ENCODE measurements at places on chromosomes 5 and 9. TPM values are rescaled to one million over a fixed set of nuclear protein-coding genes. Genes with fewer than 3 reads are reported as not detected.

DNA sequence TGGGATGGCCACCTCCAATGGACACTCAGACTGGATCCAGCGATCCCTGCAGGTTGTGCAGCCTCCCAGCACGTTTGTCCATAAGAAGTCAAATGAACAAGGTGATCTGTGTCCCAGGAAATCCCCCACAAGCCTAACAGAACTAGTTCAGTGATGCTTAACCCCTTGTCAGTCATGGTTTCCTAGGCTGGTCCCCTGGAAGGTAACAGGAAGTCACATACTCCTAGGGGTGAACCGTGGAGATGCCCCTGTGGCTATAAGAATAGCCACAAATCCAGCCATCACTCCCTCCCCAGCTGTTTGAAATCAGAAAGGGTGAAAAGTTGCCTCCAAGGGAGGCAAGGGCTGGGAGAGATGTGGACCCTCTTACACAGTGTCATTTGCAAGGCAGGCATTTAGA lies 22.5 kb downstream of the PAX5 start:
- H3K27ac ChIP-seq, result no peak overlapping the region
- no peak for DNase-seq
- no peaks in the 10 kb centered on the region for H3K4me1 ChIP-seq
- peaks cover 31% of the 10 kb centered on the region for H3K27me3 ChIP-seq
- H3K36me3 ChIP-seq, result no peaks in the 10 kb centered on the region

DNA sequence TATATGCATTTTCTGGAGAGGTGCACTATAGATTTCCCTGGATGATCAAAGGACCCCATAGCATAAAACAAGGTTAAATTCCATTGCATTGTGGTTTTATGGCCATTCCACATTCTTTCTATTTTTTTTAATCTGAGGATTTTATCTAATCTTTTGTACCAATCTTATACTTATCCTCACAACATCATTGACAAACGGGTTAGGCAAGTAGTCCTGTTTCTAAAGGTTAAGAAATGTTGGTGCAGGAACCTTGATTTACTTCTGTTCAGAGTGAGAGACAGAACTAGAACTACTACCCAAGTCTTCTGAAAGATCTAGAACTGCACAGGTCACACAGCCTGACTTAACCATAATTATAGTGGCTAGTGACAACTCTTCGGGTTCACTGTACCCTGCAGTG lies 5.7 kb upstream of the DAB2 start:
- no peak for DNase-seq
- no peaks in the 10 kb centered on the region for H3K4me1 ChIP-seq
- H3K27me3 ChIP-seq, result peaks cover 35% of the 10 kb centered on the region
- no peak overlapping the region for H3K27ac ChIP-seq
- H3K4me3 ChIP-seq, result no peak overlapping the region
- no peaks in the 10 kb centered on the region for H3K36me3 ChIP-seq

DNA sequence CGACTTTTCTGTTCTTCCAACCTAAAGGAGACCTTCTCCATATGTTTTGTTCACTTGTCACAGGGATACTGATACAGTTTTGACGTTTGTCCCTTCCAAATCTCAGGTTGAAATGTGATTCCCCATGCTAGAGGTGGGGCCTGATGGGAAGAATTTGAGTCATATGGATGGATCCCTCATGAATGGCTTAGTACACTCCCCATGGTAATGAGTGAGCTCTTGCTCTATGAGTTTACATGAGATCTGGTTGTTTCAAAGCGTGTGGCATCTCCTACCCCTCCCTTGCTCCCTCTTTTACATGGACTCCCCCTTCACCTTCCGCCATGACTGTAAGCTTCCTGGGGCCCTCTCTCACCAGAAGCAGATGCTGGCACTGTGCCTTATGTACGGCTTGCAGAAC lies 6.9 kb downstream of the PIP5K1B start:
- DNase-seq, result no peak
- H3K27ac ChIP-seq, result no peak overlapping the region
- peaks cover 43% of the 10 kb centered on the region for H3K27me3 ChIP-seq
- no peak overlapping the region for H3K4me3 ChIP-seq
- no peaks in the 10 kb centered on the region for H3K4me1 ChIP-seq

The SLC6A19 gene
- total RNA-seq, result not detected

The RANBP3L gene
- total RNA-seq, result not detected

The GPR21 gene
- 1.2 TPM for total RNA-seq

The RANBP17 gene
- total RNA-seq, result not detected

The NPM1 gene
- 1,002 TPM for total RNA-seq

All from activated naive CD8-positive, alpha-beta T cell treated with anti-CD3 and anti-CD28 coated beads, Interleukin-2, amount 10 ng/mL, durations not matched to agents 7 days and 5 days (primary cell).